ENCODE measurements at places on chromosomes 6 and 20. TPM values are rescaled to one million over a fixed set of nuclear protein-coding genes. Genes with fewer than 3 reads are reported as not detected.

The SLC22A1 gene
- total RNA-seq = not detected

The DZANK1 gene
- 0.94 TPM for total RNA-seq

The PNPLA1 gene
- not detected for total RNA-seq

The GSTA1 gene
- total RNA-seq = not detected

The KCNQ2 gene
- not detected for total RNA-seq

Data from activated naive CD4-positive, alpha-beta T cell treated with anti-CD3 and anti-CD28 coated beads for 36 hours (primary cell).